ENCODE measurements at places on chromosomes 2 and 18. TPM values are rescaled to one million over a fixed set of nuclear protein-coding genes. Genes with fewer than 3 reads are reported as not detected.

DNA sequence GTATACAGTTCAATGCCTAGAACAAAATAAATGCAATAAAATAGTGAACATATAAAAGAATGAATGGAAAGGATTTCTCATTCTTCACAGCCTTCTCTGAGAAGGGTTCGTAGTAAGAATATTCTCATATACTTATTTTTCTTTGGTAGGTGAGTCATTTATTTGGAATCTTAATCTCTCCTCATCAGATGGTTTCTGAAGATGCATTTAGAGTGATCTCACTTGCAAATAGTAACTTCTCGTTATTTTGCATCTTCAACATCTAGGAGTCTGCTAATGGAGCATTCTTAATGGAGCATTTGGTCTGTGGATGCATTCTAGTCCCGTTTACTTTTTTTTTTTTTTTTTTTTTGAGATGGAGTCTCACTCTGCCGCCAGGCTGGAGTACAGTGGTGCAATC, 3.9 kb downstream of the UBXN4 start:
- no peak for DNase-seq

Gene EGR4
- total RNA-seq: 0.15 TPM

GRCh38 chr2:85788603-85789002, 34.8 kb downstream of the ATOH8 start:
- DNase-seq: no peak

DNA sequence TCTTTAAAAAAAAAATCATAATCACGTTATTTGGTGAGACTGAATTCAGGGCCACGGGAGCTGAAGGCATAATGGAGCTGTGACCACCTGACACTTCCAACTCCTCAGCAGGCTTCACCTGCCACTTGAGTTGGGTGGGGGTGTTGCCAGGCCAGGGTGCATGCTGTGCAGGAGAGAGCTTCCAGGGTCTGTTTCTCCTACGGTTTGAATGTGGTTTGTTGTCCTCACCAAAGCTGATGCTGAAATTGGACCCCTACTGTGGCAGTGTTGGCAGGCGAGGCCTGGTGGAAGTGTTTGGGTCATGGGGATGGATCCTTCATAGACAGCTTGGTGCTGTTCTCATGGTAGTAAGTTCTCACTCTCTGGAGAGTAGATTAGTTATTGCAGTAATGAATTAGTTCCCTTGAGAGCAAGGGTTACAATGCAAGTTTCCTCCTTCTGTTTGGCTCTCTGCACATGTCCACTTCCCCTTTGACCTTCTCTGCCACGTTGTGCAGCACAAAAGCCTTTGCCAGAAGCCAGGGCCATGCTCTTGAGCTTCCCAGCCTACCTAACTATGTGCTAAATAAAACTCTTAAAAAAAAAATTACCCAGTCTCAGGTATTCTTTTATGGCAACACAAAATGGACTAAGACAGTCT, 38.3 kb upstream of the ANKRD44 start:
- peak; percentile 8 for DNase-seq

DNA sequence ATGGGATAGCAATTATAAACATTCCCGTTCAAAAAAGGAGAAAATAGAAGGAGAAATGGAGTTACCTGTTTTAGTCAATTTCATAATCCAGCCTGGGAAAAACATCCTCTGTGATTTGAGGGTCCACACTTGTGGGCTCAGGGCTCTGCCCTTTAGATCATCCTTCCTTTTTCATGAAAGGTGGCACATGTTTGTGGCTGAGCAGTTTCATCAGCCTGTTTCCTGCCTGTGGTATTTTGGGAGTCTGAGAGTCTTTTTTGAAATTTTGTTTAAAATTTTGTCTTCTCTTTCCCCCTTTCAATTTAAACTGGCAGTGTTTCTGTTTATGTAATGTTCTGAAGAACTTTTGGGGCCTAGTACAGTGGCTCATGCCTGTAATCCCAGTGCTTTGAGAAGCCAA, 84.0 kb downstream of the KIAA1328 start:
- peak; percentile 43 for DNase-seq

DNA sequence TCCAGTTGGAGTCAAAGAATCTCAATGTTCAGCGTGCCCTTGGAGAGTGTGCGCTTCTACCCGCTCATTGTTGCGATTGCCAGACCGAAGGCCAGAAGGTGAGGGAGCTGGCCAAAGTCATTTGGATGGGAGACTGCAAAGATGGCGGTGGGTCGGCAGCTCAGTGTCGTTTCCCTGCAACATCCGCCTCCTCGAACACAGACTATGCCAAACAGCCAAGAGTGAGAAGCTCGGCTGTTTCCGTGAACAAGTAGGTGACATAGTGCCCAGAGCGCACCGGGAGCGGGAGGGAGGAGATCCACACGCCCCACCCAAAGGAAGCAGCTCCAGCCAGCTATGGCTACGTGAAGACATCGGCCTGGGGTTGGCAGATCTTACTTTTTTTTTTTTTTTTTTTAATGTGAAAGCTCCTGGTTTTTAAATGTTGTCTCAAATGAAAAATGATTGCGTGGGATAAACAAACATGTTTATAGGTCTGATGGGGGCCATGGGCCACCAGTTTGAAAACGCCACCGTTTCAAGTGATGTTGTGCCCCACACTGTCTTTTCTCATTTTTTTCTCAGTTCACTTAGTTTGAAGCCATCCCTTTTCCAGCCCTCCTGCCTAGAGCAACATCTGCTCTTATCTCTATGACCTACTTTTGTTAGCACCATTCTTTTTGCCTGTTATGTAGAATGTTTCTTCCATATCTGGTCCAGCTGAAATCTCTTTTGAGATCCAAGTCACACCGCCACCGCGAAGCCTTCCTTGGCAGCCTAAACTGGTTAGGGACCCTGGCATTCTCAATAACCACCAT, 682.4 kb downstream of the RNF144A start:
- DNase-seq: no peak

GRCh38 chr2:208335-208734, 55.5 kb downstream of the SH3YL1 start:
- DNase-seq: no peak

- peak; percentile 64 for DNase-seq
Observed at GRCh38 chr18:3604498-3605408, 154.8 kb downstream of the TGIF1 start.

Measured in activated CD8-positive, alpha-beta memory T cell treated with anti-CD3 and anti-CD28 coated beads, Interleukin-2, amount 10 ng/mL, durations not matched to agents 7 days and 5 days (primary cell).